M059J (cell line): ENCODE measurements at places on chromosomes 2 and 18. TPM values are rescaled to one million over a fixed set of nuclear protein-coding genes. Genes with fewer than 3 reads are reported as not detected.

DNA sequence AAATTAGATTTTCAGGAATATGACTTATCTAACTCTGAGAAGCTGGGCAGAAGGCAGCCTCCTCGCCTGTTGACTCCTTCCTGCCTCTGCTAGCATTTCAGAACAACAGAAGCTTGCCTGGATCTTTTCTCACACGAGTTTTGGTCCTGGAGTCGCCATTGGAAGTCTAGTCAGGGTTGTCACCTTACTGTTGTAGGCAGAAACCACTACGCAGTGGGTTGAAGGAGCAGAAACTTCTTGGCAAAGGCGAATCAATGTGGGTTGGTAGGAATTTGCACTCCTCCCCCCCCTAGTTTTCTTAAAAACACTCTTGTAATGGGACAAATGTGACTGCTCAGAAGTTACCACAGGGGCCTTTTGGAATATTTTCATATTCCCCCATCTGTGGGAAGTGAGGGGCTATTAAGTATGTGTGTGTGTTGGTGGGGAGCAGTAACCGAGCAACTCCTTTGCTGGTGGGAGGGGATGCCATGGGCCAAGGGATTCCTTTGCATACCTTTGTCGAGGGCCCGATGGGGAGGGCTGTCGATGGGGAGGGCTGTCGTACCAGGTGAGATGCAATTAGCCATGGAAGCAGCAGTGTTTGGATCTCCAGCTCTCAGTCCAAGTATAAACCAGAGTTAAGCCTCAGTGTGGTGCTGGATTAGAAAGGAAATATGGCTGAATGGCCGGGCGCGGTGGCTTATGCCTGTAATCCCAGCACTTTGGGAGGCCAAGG lies 117.4 kb downstream of the FMNL2 start:
- no peak for DNase-seq

GRCh38 chr2:150341982-150342680 lies 145.3 kb downstream of the RND3 start:
- no peak for DNase-seq

DNA sequence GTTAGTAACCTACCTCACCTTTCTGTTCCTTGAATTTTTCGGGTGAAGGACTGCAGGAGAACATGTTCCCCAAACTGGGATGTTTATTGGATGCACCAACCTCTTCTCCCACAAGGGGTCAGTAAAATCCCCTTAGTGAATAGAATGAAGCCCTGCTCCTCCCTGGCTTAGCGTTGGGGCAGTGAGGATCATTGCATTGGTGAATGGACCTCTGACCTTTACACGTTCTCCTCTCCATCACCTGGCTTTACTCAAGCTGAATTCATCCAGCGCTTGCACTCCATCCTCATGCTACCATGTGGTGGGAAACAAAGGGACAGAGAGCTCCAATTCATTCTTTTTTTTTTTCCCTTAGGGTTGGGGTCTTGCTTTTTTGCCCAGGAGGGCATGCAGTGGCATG lies 157.2 kb downstream of the MIB1 start:
- DNase-seq = peak; percentile 61

GRCh38 chr18:48565105-48565504 lies 26.3 kb downstream of the CTIF start:
- no peak for DNase-seq

DNA sequence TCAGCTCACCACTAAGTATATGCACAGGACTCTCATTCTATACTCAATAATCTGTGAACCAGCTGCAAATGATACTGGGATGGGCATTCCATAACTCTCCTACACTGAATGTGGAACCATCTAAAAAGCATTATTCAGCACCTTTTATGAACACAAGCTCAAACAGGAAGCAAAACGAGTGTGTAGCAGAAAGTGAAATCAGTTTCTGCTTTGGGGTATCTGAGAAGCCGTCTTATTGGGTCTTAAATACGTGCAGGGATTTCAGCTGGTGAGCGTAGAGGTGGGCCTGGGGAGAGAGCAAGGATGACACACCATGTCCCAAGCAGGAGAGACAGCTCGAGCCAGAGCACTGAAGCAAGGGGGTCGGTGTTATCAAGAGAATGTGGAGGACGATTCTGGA lies 120.0 kb upstream of the TTN start:
- no peak for DNase-seq

- peak; percentile 63 for DNase-seq
Measured at GRCh38 chr2:64049633-64050220, 30.5 kb upstream of the VPS54 start.

GRCh38 chr2:101241158-101241557 lies 11.5 kb upstream of the CNOT11 start:
- DNase-seq = no peak

DNA sequence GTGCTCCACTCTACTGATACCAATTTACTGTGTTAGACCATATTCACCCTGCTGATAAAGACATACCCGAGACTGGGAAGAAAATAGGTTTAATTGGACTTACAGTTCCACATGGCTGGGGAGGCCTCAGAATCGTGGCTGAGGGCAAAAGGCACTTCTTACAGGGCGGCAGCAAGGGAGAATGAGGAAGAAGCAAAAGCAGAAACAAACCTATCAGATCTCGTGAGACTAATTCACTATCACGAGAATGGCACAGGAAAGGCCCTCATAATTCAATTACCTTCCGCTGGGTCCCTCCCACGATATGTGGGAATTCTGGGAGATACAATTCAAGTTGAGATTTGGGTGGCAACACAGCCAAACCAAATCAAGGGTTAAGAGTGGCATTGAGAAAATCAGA lies 65.2 kb downstream of the LDLRAD4 start:
- no peak for DNase-seq

GRCh38 chr2:238666543-238666942 lies 181.3 kb upstream of the TWIST2 start:
- DNase-seq = no peak

DNA sequence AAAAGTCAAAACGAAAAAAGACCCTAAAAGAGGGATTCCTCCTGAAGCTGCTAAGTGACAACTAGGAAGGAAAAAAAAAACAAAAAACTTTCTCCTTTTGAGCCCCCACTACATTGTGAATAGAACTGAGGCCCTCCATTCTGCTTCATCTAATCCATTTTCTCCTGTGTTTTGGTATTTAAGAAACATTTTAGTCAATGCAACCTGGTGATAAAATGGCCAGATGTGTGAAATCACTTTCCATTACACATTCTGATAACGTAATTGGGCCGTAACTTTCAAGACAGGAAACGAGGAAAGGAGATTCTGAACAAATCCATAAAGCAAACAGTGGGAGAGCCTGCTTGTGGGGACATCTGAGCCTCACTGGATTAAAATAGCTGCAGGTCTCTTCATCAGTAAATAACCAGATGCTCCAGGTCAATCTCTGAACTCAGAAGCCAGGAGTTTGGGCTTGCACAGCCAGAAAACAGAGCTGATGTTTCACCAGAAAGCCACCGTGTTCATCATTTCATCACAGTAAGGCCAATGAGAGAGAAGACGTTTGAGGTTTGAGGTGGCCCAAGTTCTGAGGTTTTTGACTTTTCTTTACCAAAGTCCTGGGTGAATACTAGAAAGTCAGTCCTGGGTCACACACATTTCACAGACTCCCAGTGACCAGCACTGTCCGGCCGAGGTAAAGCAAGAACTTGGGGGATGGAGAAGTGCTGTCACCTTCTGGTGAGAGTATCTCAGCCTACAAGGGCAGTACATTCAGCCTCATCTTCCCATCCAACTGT lies 47.8 kb downstream of the TGFA start:
- DNase-seq = no peak

DNA sequence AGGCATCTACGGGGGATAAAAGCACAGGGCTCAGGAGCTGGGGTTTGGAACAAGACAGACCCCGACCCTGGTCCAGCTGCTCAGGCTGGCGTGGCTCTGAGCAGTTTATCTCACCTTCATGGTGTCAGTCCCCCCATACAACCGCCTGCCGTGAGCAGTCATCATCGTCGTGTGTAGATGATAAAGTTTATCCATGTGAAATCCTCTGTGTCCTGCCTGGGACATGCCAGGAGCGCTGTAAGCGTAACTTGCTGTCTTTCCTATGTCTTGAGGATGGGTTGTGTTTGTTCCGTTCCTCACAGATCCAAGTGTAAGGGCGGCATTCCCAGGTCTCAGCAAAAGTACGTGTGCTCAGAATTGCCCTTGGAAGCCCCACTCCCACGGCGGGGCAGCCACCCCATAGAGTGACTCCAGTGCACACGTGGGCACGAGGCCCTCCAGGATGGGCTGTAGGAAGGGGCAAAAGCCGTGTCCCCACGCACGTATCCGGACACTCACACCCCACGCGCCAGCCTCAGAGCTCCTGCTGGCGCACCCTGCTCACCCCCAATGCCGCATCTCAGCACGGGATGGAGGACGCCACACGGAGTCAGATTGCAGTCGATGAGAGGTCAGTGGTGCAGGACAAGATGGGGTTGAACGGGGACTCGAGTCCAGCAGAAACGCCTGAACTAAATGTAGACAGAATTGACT lies 50.9 kb downstream of the ADI1 start:
- DNase-seq = no peak

GRCh38 chr2:62686012-62686685 lies 19.4 kb upstream of the EHBP1 start:
- DNase-seq = no peak

- DNase-seq = no peak
Measured at GRCh38 chr2:144507441-144508171, 12.3 kb downstream of the ZEB2 start.

- DNase-seq = peak; percentile 53
Measured at GRCh38 chr2:23824777-23825212, 102.1 kb downstream of the ATAD2B start.

- DNase-seq = no peak
Measured at GRCh38 chr2:63866009-63866709, 24.5 kb downstream of the UGP2 start.

DNA sequence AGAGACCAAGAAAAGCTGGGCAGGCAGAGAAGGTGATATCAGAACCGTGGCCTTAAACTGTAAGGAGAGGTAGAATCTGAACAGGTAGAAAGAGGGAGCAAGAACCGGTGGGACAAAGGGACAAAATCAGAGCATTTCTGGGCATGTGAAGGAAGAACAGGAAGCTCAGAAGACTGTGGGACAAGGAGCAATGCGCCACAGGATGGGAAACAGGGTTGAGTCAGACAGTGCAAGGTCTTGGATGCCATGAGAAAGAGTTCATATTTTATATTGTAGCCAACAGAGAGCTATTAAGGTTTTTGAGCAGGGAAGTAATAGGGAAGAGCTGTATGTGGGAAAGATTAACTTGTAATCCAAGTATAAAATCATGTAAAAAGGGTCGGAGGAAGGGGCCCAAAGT lies 106.4 kb upstream of the UGP2 start:
- peak; percentile 46 for DNase-seq

DNA sequence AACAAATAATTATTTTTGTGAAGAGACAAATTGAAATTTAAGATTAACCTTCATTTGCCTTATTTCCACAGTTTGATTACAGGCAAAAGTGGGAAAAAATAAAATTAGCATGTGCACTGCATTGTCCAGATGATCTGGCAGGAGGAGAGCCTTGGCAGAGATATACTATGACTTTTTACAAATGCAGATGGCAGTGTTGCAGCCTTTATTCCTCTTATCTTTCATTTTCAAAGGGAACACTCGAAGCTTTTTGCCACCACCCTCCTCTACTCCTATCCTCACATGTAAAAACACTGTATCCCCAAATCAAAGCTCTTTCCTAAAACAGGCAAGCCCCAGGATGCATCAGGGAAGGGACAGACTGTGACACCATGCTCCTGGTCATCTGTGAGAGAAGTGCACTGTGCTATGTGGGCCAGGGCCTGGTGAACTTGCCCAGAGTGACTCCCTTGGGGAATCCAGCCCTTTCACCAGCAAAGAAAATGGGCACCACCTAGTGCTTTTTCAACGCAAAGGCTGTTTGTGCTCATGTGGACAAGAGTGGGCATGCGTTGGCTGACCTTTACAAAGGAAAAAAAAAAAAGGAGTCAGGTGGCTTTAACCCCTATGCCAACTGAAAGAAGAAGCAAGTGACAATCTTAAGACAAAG lies 74.7 kb upstream of the ETAA1 start:
- DNase-seq = peak; percentile 77

GRCh38 chr2:17877811-17878280 lies 621 bp upstream of the KCNS3 start:
- no peak for DNase-seq

- DNase-seq = peak; percentile 12
Measured at GRCh38 chr2:228474466-228474865, 293.0 kb upstream of the SPHKAP start.

Gene DSG1
- not detected in 2 replicates for total RNA-seq

Gene RFX8
- total RNA-seq = not detected in 2 replicates

Gene MAL
- 11.3 and 14.7 TPM in 2 replicates for total RNA-seq

Gene ZAP70
- total RNA-seq = not detected in 2 replicates

Gene MYOM1
- total RNA-seq = 0.10 TPM in 1 of 2 replicates, not detected in the other

Gene DCDC2C
- not detected in 2 replicates for total RNA-seq

Gene LOXHD1
- total RNA-seq = not detected in 2 replicates

Gene FBXO41
- total RNA-seq = 1.1 and 2.2 TPM in 2 replicates

Gene CTAGE1
- 0.15 TPM in 1 of 2 replicates, not detected in the other for total RNA-seq

Gene IDH1
- 114 and 145 TPM in 2 replicates for total RNA-seq

Gene RND3
- 170 and 187 TPM in 2 replicates for total RNA-seq

Gene TACR1
- 0.22 and 0.25 TPM in 2 replicates for total RNA-seq

Gene DUSP19
- total RNA-seq = 0.98 and 2.4 TPM in 2 replicates

Gene DSG2
- total RNA-seq = 0.34 TPM in 1 of 2 replicates, not detected in the other

Gene TTL
- total RNA-seq = 25.0 and 34.6 TPM in 2 replicates

Gene RPIA
- total RNA-seq = 7.1 and 7.4 TPM in 2 replicates
